ENCODE measurements at places on chromosomes 3 and 15.

DNA sequence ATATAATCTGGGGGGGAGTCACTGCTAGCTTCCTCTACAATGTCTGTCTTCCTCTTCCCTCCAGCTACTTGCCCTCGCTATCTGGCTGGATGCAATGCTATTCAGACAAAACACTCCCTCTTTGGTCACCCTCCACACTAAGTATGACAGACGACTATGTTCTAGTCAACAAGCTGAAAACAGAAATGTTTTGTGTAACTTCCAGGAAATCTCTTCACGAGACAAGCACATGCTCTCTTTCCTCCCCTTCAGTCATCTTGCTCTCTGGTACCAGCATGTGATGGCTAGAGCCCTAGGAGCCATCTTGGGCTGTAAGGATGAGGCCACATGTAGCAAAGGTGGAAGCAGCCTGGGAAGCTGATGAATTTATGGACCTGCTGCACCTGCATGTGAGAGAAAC is 151.3 kb downstream of the ARRDC4 start:
- no peak for DNase-seq

GRCh38 chr3:136831461-136831860 is 12.5 kb downstream of the SLC35G2 start:
- no peak for DNase-seq

DNA sequence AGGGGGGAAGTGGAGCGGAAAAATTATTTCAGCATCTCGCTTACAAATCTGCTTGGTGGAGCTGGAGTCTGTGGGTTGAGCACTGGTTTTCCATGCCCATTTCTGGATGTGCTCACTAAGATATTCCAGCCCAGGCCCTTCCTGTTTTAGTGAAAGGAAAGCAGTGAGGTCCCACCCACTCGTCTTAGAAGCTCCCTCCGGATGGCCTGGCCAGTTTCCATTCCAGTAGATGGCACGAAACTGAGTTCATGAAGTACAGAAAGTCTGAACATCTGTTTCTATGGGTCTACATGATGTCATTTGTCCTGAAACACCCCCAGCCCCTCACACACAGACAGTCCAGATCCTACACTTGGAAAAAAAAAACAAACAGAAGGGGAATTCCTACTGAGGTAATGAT is 31.9 kb upstream of the THSD4 start:
- DNase-seq: no peak

- DNase-seq: no peak
These were observed 100.5 kb downstream of the WDR72 start for GRCh38 chr15:53658827-53659555.

GRCh38 chr15:62165793-62166375 is 799 bp upstream of the C2CD4B start:
- DNase-seq: no peak

DNA sequence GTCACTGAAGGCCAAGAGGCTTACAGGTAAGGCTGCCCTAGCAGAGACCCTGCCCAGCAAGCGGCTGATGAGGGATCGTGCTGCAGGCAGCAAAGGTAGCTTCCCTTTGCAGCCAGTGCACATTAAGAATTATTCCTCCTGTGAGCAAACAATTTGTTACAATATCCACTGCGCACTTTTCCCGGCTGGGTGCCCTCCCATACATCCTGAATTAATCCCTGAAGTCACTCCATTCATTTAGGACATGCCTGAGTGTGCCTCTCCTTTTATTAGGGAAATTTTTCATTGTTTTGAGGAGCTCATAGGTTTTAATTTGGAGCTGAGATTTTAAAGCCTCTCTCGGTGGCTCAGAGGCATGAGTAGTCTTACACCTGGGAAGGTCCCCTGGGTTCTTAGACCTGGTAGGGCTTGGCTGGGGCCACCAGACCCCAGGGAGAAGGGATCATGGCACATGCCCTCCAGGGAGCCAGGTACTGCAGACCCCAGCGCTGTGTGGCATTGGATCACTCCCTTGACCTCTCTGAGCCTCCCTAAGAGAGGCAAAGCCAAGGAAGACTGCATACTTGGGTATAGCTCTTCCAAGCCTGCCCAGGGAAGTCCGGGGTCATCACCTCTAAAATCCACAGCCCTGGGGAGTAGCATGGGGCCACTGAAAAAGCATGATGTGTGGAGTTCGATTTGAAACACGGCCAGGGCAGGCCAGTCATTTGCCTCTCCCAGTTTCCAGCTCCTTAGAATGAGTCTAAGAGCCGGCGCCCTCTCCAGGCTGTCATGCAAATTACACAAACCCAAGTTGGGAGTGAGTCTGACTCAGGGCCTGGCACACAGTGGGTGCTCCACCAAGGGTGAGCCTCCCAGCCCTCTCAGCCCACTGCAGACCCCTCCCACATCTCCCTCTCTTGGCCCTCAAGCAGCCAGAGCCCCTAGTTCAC is 151.9 kb upstream of the LINGO1 start:
- DNase-seq: no peak

- no peak for DNase-seq
These were observed 7.9 kb downstream of the VIPR1 start for GRCh38 chr3:42510325-42510724.

All from effector CD8-positive, alpha-beta T cell (primary cell).